Psoas muscle (tissue), 8 donors: ENCODE measurements at places on chromosomes 16 and 17.
A peak's percentile ranks its signal among the peaks of the same experiment; 100 is the strongest.

- DNase-seq = peak; percentile 87
These were observed 792 bp upstream of the RAC3 start for GRCh38 chr17:82030470-82031302.

DNA sequence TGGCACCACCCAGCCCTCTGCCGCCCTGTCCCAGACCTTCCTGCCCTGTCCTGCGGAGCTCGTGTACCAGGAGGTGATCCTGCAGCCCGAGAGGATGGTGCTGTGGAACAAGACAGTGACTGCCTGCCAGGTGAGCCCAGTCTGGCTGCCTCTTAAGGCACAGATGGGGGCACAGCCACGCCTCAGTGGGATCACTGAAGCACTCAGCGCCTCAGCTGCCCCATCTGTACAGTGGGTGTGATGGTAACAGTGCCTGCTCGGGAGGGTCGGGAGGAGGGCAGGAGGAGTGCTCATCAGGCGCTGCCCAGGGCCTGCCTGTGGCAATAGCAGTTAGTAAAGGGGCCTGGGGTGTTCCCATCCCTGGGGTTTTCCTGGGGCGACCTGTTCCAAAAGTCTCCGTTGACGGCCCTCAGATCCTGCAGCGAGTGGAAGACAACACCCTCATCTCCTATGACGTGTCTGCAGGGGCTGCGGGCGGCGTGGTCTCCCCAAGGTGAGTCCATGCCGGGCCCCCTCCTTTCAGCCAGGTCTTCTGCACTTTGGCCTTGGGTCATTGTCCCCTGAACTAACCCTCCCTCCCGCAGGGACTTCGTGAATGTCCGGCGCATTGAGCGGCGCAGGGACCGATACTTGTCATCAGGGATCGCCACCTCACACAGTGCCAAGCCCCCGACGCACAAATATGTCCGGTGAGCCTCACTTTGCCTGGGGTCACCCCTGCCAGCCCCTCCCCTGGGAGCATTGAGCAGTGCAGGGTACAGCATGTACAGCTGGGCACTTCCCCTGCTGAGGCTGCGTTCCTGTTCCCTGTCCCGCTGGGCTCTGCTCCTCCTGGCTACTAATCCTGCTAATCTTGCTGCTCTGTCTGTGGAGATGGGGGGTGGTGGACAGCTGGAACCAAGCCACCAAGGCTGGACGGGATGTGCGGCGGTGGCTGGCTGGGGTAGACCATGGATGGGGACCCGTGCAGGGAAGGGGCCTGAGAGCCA, 4.5 kb upstream of the TCAP start:
- peak; percentile 89 for DNase-seq

GRCh38 chr16:80459966-80460365, 80.8 kb upstream of the DYNLRB2 start:
- no peak for DNase-seq

DNA sequence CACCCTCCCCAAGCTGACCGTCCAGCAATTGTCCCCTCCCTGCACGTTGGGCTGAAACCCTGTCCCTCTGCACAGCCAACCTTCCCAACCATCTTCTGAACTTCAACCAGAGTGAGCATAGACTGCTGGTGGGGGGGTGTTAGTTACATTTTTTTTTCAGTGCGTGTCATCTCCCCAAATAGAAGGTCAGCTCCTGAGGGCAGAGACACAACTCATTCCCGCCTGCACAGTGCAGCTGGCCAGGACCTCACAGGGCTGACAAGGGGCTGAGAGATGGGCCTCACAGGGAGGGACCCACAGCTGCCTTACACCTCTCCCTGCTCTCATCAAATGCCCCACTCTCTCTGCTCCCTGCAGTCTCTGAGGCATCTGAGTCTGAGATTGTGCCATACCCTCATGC, 8.4 kb downstream of the SRL start:
- DNase-seq = peak; percentile 66

DNA sequence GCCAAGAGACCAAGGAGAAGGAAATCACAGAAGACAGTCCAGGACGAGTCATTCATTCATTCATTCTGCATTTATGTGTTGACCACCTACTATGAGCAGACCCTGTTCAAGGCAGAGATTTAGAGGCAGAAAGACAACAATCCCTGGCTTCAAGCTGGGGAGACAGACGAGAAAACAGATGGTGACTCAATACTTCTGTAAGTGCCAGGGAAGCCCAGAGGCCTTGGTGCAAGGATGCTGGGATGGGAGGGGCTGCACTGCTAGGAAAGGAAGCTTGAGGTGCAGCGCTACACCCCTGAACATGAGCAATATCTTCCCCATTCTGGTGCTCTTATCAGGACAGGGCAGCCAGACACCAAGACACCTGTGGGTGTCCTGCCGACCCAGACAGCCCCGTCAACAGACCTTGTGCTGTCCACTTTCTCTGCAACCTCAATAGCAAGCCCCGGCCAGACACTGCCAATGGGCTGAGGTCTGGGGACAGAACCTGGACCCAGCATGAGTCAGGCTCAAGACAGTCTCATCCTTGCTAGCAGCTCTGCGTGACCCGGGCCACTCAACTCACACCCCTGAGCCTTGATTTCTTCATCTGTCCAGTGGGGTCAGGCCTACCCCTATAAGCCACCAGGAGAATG, 163.5 kb downstream of the COPRS start:
- peak; percentile 19 for DNase-seq

DNA sequence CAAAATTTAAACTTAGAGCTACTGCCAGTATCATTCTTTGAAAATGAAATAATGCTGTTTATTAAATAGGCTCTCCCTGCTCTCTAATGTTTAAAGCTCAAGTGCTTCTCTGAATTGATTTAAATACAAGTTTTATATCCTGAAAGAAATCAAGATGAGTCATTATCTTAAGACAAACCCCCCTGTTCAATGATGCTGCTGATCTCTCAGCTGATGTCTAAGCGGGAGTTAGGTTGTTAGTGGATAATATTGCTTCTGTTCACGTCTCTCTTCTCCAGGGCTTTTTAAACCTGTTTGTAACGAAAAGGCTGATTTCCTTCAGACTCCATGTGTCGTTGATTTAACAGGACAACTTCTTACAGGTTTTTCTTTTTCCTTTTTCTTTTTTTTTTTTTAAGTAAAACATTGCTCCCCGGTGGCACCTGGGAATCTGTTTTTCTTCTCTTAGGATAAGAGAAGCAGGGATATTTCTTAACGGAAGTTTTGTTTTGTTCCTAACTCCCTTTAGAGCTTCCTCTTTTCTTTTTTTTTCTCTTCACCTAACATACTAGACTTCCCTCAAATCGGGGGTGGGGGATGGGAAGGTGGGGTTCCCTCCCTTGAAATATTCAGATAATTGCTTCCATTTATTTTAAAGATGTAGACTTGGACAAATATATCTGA, 807 bp upstream of the LYRM9 start:
- no peak for DNase-seq

GRCh38 chr17:49738456-49739163, 25.3 kb downstream of the FAM117A start:
- peak; percentile 32 for DNase-seq

DNA sequence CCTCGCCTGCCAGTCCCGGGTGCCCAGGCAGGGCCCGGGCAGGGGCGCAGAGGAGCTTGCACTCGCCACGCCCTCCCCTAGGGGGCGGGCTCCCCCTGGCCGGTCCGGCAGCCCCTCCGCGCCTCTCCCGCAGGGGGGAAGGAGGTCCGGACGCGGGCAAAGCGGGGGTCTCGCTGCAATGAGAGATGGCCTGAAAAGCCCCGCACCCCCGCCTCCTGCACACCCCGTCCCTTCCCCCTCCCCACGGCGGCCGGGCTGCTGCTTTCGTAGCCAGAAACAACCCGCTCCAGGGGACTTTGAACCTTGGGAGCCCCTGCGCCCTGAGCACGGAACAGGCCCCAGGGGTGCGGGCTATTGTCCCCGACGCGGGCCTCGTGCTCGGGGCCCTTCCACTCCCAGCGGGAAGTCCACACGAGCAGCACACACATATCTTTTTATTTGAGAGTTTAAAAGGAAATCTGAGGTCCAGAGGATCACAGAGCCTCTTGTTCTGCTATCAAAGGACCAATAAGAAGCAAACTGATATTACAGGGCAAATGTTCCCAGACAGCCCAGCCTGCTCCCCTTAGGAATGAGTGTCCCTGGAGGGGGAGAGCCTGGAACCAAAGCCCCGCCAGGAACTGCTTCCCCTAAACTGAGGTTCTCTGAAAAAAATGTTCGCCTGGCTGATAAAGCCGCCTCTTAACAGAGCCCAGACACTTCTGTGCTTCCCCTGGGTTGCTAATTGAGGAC, 5.8 kb upstream of the CBX4 start:
- peak; percentile 59 for DNase-seq

DNA sequence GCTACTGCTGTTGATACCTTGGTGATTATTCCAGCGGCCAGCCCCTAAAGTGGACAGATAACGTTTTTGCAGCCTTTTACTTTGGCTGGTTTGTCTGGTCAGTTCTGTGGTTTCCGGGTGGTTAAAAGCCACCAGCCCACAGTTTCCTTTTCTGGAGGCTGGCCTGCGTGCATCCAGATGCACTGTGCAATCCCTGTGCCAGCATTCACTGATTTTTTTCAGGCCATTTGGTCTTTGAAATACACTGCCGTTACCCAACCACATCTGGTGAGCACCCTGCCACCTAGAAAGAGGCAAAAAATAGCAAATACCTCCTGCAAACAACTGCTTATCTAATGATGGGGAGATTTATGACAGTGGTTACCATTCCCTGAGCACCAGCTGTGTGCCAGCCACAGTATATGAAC, 797 bp downstream of the NUDT7 start:
- DNase-seq = no peak

DNA sequence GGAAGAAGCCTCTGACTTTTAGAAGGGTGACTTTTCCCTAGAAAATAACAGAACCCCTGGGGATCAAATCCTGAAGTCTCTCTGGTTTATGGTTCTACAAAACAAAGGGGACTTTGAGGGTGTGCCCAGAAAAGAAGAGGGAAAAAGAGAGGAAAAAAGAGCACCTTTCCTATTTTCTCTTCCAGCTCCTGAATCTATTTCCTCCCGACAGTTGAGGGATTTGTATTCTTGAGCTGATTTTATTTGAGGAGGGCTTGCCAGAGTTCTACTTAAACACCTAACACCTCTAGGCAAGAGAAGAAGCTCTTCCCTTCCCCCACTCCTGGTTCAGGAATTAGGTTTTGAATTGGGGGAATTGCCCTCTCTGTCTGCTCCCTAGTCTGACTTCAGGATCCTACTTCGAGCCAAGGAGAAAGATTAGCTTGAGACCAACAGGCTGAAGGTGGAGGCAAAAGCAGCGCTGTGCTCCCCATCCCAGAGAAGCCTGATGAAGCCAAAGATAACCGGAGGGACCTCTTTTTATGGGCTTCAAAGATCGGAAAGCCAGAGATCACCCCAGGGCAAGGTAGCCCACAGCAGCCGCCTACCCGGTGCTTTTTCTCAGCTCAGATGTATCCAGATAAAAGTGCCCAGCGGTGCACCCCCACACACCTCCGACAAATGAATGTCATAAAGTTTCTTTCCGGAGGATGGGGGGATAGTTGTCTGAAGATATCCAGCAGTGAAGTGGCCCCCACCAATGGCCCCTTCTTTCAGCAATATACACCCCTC, 796 bp downstream of the HOXB3 start:
- DNase-seq = no peak

DNA sequence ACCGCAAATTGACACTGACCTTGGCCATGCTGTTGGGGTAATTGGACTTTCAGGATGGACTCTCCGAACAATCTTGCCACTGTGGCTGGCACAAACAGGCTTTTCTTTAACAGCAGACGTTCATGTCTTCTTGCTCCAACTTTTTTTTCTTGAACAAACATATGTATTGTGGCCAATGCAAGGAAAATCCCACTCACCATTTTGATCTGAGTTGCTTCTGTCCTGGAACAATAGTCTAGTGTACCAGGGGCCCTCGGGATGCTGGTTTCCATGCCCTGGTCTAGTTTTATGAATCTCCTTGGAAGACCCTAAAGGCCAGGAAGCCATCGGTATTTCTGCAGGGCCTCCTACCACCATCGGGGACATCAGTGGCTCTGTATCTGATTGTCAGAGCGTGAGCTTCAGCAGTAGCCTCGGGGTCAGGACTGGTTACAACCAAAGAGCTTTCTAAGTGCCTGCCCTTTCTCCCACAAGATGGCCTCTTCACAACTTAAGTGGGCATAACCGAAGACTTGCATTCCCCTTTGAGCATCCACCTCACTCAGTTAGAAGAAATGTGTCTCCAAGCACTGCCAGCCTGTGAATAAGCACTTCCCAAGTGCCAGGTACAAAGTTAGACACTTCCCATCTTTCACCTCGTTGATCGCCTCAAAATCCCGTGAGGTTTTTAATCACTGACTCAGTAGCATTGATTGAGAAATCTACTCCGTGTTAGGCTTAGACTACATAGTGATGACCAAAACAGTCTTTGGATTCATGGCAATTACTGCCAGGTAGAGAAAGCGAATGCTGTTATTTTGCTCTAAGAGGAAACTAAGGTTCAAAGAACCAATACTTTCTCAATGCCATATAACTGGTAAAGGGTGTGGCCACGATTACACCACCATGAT, 87.0 kb upstream of the TBX2 start:
- DNase-seq = no peak

DNA sequence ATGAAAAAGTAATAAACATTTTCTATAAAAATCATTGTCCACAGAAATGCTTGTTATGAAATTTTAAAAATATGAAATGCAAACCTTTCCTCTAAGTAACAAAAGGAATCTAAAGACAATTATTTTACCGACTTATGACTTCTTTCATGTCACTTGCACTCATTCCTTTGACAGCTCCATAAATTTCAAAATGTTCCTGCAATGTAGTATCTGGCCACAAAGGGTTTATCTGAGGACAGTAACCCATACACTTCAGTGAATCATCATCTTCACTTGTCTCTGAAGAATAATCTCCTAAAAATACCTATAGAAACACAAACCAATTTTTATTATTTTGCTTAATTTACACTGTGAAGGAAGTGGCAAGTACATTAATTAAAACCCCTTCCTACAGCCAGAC, 25.6 kb upstream of the ABCA10 start:
- DNase-seq = no peak

GRCh38 chr16:21526923-21527807, 72.2 kb upstream of the METTL9 start:
- DNase-seq = no peak

DNA sequence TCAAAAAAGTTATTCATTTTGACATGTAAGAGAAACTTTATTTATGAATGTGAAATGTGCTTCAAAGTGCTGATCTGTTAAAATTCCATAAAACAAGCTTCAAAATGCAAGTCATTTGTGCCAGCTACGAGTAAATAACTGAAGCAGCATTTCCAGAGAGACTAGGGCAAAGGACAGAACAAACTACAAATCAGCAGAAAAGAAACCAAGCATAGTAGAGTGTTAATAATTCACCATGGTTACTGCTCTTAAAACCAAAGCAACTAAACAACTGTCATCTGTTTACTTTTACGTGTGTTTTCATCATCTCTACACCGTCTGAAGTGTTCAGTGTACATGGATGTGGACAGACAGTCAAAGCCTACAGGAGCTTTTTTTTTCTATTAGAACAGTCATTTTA, 1.6 kb upstream of the ASPA start:
- DNase-seq = no peak

- no peak for DNase-seq
These were observed 1.9 kb downstream of the CDK5R1 start for GRCh38 chr17:32488604-32489180.

GRCh38 chr17:81837641-81838040, 2.8 kb upstream of the PPP1R27 start:
- peak; percentile 61 for DNase-seq

- no peak for DNase-seq
These were observed 22.9 kb downstream of the ZNHIT3 start for GRCh38 chr17:36509272-36509985.

GRCh38 chr17:79412886-79413390, 197.9 kb downstream of the RBFOX3 start:
- DNase-seq = no peak

- DNase-seq = no peak
These were observed 55.0 kb downstream of the VAT1L start for GRCh38 chr16:77843405-77843804.

GRCh38 chr16:52741351-52741750, 194.4 kb upstream of the TOX3 start:
- no peak for DNase-seq
